Liver (tissue), 10 donors: ENCODE measurements at places on chromosomes 2 and 18. TPM values are rescaled to one million over a fixed set of nuclear protein-coding genes. Genes with fewer than 3 reads are reported as not detected.

- no peaks in the 10 kb centered on the region for H3K36me3 ChIP-seq
- no peak for DNase-seq
- no peaks in the 10 kb centered on the region for H3K4me1 ChIP-seq
Measured at GRCh38 chr2:2057125-2057721, 273.9 kb downstream of the MYT1L start.

GRCh38 chr2:188068093-188068492 is 223.6 kb upstream of the GULP1 start:
- H3K27ac ChIP-seq, result no peak overlapping the region
- H3K27me3 ChIP-seq, result no peaks in the 10 kb centered on the region
- H3K4me3 ChIP-seq, result no peak overlapping the region
- H3K36me3 ChIP-seq, result no peaks in the 10 kb centered on the region
- no peaks in the 10 kb centered on the region for H3K4me1 ChIP-seq

The TMEM247 gene
- total RNA-seq, result not detected

DNA sequence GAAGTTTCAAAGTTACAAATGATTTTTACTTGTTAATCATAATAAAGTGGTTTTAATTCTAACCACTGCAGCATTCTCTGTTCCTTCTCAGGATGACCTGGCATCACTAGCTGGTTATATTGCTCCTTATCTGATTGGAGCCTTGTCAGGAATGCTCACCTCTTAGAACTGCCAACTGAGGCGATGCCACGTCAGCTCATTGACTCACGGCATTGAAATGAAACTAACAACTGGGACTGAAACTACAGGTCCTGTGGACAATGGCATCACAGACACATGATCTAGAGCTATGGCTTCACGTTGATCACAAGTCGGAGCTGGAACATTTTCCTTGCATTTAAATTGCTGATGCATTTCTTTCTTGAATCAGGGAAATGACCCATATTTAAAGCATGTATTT is 54.9 kb upstream of the MAP2 start:
- no peak overlapping the region for H3K27ac ChIP-seq
- H3K36me3 ChIP-seq, result no peaks in the 10 kb centered on the region
- H3K27me3 ChIP-seq, result no peaks in the 10 kb centered on the region
- H3K4me1 ChIP-seq, result no peaks in the 10 kb centered on the region

DNA sequence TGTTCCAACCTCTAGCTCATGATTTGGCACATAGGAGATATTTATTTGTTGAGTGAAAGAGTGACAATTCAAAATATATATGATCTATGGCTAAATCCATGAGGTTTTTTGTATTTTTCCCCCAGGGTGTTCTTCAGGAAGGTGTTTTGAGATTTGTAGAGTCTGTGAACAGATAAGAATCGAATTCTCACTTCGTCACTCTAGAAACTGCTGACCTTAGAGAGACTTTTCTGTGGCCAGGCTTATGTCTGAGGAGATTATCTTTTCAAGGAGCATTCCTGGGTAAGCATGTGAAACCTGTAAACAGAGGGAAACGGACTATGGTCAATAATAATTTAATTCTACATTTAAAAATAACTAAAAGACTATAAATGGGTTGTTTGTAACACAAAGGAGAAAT is 849 bp upstream of the ITGB6 start:
- no peaks in the 10 kb centered on the region for H3K36me3 ChIP-seq
- H3K4me1 ChIP-seq, result no peaks in the 10 kb centered on the region
- no peak overlapping the region for H3K27ac ChIP-seq
- no peak overlapping the region for H3K4me3 ChIP-seq
- DNase-seq, result no peak
- H3K27me3 ChIP-seq, result no peaks in the 10 kb centered on the region

The TRAPPC12 gene
- total RNA-seq, result 42.7 TPM
